ENCODE measurements at places on chromosomes 1 and 21. TPM values are rescaled to one million over a fixed set of nuclear protein-coding genes. Genes with fewer than 3 reads are reported as not detected.

- DNase-seq: no peak
These were observed 61.2 kb downstream of the NUP210L start for GRCh38 chr1:154093699-154094098.

The FMO4 gene
- total RNA-seq: 1.8 TPM

The TRIM46 gene
- 9.1 TPM for total RNA-seq

The OLIG2 gene
- total RNA-seq: not detected

- peak; percentile 94 for DNase-seq
These were observed 13.3 kb downstream of the PLPPR5 start for GRCh38 chr1:98991127-98992012.

- no peak for DNase-seq
These were observed 862.7 kb downstream of the NCAM2 start for GRCh38 chr21:21860888-21861287.
